ENCODE measurements at places on chromosomes 12 and 14. TPM values are rescaled to one million over a fixed set of nuclear protein-coding genes. Genes with fewer than 3 reads are reported as not detected.

DNA sequence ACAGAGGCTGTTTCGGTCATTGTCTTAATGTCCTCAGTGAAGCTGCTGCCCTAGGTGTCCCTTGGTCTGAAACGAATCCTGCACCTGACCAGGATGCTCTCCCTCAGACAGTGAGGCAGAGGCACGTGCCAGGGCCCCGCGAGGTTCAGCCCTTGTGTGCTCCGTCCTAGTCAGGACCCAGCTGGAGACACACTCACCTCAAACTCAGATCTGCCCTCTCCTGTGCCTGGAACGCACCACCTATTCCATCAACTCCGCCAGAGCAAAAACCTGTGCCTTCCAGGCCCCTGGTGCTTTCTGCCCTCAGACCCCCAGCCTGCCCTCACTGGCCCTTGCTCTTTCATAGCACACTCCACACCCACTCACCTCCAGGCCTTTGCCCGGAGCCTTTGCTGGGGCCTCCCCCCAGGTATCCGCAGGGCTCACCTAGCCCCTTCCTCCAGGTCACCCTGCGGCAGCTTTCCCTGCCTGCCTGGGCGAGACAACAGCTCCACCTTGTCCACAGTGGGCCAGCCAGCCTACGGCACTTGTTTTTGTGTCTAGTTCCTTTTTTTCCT, 150.6 kb downstream of the BCL11B start:
- DNase-seq = no peak

DNA sequence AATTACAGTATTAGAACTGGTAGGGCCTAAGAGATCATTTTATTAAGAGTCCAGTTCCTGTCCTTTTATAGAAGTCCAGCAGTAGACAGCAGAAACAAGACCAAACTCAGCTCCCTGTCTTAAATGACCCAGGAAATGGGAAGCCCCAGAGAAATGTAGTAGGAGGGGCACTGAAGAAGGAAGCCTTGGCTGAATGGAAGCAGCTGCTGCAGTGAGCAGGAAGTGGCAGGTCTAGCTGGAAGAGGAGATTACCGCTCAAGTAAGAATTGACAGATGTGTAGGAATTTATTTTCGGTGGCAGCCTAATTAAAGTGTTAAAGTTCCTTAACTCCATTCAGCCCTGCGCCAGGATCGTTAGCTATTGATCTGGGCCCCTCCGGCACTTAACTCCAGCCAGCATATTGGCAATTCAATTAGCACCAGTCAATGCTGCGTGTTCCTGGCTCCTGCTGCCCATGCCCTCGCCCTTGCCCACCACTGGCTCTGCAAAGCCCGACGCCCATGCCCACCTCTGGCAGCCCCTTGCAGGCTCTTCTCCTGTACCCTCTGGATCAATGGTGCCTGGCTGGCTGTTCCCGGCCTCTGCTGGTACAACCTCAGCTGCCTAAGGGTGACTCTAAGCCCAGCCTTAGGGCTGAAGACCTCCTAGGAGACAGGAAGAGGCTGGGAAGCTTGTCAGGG, 21.1 kb downstream of the ZFHX2 start:
- DNase-seq = no peak

TAOK3 gene
- 44.1 TPM for polyA plus RNA-seq

SERPINA12 gene
- polyA plus RNA-seq = 0.04 TPM

ABHD12B gene
- 0.03 TPM for polyA plus RNA-seq

EPYC gene
- not detected for polyA plus RNA-seq

All from keratinocyte (primary cell).